ENCODE measurements at places on chromosomes 2 and 18. TPM values are rescaled to one million over a fixed set of nuclear protein-coding genes. Genes with fewer than 3 reads are reported as not detected.

DNA sequence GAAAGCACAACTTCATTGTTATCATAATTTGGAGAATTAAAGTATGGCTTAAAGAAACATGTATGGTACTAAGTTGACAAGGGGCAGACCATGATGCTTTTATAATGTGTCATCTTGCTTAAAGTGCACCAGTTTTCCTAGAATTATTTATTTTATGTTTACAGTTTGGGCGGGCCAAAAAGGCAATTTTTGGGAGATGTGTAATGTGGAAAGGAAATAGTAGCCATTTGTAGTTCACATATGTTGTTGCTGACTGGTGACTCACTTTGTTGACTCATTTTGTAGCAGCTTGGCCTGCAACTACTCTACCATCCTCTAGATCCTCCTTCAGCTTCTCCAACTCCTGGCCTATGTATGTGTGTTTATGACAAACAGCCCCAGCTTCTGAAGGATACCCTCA is 7.7 kb downstream of the ZSCAN30 start:
- DNase-seq, result no peak

- no peak for DNase-seq
These were observed 25.0 kb upstream of the PCBP1 start for GRCh38 chr2:70062270-70062669.

- DNase-seq, result no peak
These were observed 79.8 kb upstream of the SESTD1 start for GRCh38 chr2:179344280-179344964.

- no peak for DNase-seq
These were observed 14.6 kb downstream of the PAIP2B start for GRCh38 chr2:71212336-71212735.

The MAP3K19 gene
- not detected for total RNA-seq

DNA sequence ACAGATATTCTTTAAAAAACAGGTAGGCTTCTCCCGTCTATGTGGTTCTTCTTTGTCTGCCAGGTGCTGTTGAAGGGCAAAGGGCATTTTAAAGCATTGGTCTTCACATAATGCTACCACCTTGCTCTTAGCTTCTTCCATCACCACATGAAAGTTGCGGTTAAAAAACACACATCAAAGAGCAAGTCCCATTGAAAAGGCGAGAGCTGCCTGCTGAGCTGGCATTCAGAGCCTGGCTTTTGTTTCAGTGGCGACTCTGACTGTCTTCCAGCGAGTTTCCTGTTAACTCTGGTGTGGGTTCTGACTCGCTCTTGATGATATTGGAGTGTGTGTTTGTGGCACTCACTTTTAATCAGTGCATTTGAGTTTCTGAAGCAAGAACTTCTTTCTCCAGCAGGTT is 624.9 kb upstream of the FANCL start:
- no peak for DNase-seq

DNA sequence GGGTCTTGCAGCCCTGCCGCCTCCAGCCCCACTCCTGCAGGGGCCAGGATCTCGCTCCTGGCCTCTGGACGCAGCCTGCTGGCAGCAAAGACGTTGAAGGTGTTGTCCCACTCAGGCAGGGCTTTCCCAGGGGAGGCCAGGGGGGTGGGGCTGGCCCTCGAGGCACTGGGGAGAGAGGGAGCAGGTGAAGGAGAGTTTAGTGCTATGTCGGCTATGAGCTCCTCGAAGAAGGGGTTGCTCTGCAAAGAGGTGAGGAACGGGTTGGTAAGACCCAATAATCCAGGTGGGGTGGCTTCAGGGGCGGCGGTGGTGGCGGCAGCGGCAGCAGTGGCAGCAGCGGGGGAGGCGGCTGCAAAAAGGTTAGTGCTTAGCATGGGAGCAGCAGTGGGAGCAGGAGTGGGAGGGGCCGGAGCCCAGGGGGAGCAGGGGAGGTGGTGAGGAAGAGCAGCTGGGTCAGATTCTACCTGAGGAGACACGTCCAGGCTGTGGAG is 9.7 kb upstream of the SFXN5 start:
- no peak for DNase-seq
